Pulmonary artery endothelial cell (primary cell): ENCODE measurements at places on chromosomes 5 and 9.

GRCh38 chr5:169805527-169805934, 168.5 kb downstream of the DOCK2 start:
- DNase-seq, result no peak

DNA sequence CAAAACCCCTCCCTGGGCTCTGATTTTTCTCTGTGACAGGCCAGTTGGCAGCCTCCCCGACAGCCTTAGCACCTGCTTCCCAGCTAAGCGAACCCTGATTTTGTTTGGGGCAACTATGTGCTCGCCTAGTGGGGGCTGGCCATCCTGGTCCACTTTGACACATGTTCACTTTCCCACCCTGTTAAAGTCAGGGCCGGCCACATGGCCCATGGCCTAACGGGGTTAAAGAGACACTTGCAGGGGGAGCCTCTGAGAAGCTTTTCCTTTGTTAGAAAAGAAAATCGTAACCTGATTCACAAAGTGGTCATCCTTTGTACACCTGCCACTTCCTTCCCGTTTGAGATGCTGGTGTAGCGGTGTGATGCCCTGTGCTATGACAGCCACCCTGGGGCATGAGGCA, 1.3 kb upstream of the CACNA1B start:
- no peak for DNase-seq

DNA sequence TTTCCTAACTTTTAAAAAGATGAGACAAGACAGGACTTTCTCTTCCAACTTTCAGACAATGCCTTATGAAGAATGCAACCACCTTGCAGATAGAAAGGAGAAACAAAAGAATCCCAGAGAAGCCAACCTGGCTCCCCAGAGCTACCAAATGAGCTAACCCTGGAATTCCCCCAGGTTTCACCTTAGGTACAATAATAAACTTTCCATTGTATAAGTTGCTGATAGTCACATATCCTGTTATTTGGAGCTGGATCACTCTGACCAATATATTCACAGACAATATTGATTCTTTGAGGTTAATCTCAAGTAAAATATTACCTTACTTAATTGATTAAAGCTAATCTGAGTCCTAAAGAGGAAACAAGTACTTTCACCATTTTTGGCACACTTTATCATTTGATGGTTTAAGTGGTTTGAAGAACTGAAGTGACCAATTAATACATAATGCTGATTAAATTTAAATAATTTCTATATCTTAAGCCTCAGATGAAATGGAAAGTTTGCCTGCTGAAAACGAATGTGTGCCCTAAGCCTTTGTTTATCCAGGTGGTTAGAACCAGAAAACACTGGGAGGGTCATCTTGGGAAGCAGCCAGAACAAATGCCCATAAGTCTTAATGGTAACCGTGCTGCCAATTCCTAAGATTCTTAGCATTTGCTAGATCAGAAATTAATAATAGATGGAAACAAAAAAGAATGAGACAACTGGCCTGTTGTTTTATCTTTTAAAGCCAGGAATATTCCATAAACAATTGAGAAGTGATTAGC, 159.6 kb upstream of the SLC12A2 start:
- no peak for DNase-seq

DNA sequence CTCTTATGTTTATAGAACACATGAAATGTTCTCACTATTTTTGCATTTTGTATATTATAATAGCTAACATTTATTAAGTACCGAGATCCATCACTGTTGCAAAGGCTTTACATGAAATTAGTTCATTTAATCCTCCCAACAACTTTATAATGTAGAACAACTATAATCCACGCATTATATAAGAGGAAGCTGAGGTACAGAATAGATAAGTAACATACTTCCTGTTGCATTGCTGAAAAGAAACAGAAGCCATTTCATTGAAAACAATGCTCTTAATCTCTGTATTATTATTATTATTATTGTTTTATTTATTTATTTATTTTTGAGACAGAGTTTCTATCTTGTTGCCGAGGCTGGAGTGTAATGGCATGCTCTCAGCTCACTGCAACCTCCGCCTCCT, 7.9 kb upstream of the INSYN2B start:
- no peak for DNase-seq

DNA sequence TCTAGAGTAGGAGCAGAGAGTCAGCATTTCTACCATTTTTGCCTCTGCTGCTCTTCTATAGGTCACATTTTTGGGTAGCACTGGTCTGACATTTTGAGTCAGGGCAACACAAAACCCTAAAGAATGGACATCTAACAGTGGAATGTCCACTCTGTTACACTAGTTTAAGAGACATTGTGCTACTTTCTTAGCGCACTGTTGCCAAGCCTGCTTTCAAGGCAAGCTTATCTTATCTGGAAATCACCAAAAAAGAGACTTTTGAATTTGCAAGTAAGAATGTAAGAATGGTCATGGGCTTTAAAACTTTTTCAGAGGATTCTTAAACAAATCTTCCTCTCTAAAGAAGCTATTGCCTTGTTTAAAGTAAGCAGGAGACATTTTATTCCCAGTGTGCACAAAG, 73.0 kb upstream of the STARD4 start:
- DNase-seq, result no peak

GRCh38 chr9:37611961-37612360, 19.6 kb upstream of the TOMM5 start:
- DNase-seq, result no peak

DNA sequence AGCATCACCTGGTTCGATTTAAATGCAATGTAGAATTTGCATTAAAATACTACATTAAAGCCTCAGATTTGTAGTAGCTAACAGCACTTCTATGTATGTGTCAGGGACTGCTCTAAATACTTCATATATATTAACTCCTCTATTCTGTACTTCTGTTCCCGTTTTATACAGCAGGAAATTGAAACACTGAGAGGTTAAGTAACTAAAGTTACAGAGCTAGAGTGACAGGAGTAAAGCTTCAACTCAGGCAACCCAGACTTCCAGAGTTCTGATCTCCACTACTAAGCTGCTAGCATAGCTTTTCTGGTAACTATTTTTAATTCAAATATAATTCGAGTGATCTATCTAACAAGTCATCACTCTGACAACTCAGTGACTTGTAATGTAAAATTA, 619 bp upstream of the APC start:
- DNase-seq, result no peak

GRCh38 chr5:171676286-171676944, 109.2 kb upstream of the SMIM23 start:
- no peak for DNase-seq

GRCh38 chr5:141369994-141370848, at the start of gene PCDHGB3:
PCDHGB3 (plus strand) TSS chr5:141370242; CDS start chr5:141370395, 153 bp downstream.
- no peak for DNase-seq

- no peak for DNase-seq
These were observed 82.1 kb downstream of the CYFIP2 start for GRCh38 chr5:157348049-157348400.
